ENCODE measurements at places on chromosomes 7 and 10. TPM values are rescaled to one million over a fixed set of nuclear protein-coding genes. Genes with fewer than 3 reads are reported as not detected.

SPDYE3 gene
- total RNA-seq, result not detected

NUDCD3 gene
- total RNA-seq, result 51.1 TPM

NUDT5 gene
- total RNA-seq, result 64.5 TPM

EN2 gene
- not detected for total RNA-seq

TMEM176A gene
- not detected for total RNA-seq

DNA sequence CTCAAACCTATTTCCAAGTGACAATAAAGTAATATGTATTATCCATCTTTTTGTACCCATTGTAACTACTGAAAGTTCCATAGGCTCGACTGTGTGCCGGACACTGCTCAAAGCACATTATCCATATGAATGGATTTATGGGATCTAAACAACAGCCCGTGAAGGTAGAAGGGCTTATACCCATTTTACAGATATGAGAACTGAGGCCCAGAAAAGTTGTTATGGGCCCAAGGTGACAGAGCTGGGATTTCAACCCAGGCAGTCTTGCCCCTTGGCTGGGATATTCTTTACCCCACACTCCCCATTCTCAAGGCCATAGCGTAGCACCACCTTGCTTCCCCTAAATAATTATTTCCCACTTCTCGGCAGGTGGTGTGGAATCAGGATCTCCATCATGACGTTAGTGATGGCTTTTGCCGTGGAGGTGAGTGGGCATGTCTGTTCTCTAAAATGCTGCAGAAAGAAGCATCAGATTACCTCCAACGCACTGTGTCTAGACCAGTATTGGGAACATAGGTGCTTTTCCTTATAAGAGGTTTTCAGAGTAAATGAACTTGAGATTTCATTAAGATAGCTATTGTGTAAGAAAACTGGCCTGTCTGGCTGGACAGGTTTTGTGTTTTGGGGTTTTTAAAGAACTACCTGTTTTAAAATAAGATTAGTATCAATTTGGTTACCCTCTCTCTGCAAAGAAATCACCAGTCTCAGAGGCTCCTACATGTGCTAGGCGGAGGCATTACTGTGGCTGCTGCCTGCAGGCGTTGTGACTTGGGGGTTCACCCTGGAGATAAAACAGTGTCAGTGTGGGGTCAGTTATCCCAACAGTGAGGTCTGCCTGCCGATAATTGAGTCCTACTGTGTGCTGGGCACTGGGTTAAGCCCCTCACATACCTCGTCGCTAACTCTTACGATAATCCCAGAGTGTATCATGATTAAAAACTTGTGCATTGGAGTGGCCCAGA lies 85.1 kb upstream of the SDK1 start:
- DNase-seq, result no peak

- DNase-seq, result no peak
Observed at GRCh38 chr7:35624299-35625186, 70.4 kb downstream of the HERPUD2 start.

GRCh38 chr7:100914879-100915447 lies 19.3 kb upstream of the ACHE start:
- peak; percentile 43 for DNase-seq

DNA sequence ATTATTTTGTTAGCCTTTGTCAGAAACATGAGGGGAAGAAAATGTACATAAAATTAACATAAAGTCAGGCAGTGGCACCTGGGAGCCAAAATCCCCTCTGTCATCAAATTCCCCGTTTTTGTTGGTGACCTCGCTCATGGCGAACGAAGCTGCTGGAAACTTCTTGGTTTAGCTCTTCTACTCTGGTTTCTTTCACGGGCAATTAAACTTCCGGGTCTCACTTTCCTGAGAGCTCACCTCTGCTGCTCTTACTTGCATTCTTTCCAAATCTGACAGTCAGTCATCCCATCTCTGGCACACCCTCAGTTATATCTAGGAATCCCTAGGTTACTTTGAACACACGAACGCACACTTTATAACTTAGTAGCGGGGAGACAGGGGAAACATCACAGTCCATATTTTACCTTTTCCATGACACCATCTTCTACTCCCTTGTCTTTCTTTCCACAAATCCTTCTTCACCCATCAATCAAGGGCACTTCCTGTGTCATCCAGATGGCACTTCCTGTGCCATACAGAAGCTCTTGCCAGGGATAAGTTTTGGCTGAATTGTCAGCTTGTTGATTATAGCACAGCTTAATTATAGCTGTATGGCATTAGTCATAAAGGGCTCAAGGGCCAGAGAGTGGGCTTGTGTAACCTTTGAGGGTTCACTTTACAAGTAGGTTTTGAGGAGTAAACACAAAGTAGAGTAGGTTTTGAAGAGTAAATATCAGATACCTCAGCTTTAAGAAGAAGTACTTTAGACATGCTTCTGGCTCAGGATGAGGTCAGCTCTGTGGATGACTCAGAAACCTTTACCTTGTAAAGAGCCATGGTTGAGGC lies 105.1 kb downstream of the GATA3 start:
- DNase-seq, result no peak

- DNase-seq, result no peak
Observed at GRCh38 chr10:36170943-36171501, 528.9 kb upstream of the FZD8 start.

GRCh38 chr10:22648547-22648961 lies 65.8 kb downstream of the PIP4K2A start:
- DNase-seq, result peak; percentile 99

- no peak for DNase-seq
Observed at GRCh38 chr7:46192271-46192670, 271.2 kb upstream of the IGFBP3 start.

DNA sequence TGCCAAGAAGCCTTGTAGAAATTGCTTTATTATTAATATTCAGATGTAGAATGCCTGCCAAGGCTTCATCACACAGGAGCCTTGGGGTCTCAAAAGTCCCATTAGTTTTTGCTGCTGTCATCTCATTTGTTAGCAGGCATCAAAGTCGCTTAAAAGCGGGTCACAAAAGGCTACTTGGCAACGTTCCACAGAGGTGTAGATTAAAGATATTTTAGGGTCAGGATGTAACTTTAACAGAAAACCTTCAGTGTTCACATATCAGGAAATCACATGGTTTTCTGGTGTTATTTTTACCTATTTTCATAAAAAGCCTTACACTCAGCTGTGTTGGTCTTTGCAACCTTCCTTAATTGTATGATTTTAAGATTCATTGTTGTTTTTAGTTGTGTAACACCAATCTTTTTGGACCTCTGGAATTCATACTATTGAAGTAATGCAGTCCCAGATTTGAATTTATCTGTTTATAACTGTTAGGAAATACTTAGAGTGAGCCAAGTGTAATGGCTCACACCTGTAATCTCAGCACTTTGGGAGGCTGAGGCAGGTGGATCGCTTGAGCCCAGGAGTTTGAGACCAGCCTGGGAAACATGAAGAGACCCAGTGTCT lies 65.3 kb downstream of the TET1 start:
- DNase-seq, result no peak

DNA sequence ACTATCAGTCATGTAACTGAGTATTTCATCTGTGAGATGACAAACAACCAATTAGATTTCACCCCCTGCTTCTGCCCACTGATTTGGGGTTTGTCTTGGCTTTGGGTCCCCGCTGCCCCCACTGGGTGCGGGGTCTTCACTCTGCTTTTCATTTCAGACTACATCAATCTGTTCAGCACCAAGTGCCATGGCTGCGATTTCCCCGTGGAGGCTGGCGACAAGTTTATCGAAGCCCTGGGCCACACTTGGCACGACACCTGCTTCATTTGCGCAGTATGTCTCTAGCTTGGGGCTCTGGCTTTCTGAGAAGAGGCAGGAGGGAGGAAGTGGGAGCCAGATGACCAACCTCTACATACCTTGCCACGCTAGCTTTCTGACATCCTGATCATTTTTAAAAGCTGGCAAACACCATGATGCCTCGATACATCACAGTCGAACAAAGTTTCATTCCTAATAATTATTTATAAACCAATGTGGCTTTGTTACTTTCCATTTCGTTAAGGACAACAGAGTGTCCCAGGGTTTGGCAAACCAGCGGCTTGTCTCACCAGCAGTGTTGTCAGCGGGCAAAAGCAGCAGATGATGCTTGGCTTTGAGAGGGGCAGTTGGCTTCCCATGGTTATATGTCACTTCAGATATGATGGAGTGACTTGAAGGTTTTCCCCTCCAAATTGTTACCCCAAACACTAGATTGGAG lies 30.3 kb upstream of the BMPR1A start:
- no peak for DNase-seq

DNA sequence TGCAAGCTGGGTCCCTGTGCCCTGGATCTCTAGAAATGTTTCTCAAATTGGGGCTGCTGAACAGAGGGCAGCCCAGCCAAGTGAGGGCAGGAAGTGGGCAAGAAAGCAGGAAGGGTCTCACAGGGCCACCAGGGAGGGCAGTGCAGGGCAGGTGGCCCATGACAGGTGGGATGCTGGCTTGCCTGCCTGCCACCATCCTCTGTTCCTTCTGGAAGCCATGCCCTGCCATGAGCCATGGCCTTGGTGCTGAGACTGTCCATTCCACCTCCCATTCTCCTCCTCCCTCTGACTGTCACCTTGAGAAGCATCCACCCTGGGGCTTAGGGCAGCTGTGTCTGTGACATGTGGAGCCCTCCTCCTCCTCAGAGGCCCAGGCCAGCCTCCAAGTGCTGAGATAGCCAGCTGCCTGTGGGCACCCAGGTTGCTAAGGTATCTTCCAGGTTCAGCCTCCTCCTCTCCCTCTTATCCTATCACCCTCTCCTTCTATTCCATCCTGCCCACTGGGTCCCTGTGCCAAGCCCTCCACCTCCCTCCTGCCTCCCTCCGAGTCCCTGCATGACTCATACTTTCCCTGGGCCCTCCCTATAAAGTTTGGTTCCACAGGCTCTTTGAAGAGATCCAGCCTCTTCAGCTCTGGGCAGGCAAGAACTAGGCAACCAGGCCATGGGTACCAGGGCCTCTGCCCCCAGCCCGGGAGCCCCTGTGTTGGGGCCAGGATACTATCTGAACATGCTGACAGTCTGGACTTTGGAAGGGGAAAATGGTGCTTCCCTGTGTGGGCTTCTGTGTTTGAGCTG lies 1.3 kb downstream of the VSIR start:
- DNase-seq, result no peak

DNA sequence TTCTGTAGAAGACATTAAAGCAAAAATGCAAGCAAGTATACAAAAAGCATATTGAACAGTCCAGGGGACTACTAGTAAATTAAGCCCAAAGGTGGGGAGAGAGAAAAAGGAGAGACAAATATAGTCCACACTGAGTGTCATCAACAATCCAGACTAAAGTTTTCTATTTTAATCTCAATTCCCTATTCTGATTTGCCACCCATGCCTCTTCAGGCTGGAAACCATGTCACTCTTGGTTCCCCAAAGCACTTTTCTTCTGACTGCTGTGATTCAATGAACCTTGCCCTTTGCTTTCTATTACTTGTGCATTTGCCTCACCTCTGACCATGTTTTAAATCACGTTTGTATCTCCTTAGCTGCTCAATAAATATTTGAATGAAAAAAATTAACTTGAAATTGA lies 95.3 kb upstream of the AOAH start:
- DNase-seq, result no peak

- DNase-seq, result no peak
Observed at GRCh38 chr7:44944821-44945220, 34.0 kb downstream of the MYO1G start.

- DNase-seq, result no peak
Observed at GRCh38 chr7:70893422-70893821, 238.5 kb upstream of the GALNT17 start.

DNA sequence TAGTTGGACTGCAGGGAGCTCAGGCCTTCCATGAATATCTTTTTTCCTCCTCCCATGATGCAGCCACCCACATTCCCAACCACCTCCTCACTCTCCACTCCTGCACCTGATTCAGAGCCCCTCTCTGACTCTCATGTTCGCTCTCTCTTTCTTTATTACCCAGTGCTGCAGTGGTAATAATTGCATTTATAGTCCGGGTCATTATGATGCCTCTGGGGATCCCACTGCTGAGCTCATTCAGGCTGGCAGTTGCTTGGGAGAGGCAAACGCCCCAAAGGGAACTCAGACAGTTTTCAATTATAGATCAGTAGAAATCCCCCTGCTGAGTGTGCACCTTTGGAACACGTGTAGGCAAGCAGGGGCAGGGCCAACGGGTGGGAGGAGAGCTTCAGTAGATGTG lies 953.0 kb downstream of the GRID1 start:
- DNase-seq, result no peak

DNA sequence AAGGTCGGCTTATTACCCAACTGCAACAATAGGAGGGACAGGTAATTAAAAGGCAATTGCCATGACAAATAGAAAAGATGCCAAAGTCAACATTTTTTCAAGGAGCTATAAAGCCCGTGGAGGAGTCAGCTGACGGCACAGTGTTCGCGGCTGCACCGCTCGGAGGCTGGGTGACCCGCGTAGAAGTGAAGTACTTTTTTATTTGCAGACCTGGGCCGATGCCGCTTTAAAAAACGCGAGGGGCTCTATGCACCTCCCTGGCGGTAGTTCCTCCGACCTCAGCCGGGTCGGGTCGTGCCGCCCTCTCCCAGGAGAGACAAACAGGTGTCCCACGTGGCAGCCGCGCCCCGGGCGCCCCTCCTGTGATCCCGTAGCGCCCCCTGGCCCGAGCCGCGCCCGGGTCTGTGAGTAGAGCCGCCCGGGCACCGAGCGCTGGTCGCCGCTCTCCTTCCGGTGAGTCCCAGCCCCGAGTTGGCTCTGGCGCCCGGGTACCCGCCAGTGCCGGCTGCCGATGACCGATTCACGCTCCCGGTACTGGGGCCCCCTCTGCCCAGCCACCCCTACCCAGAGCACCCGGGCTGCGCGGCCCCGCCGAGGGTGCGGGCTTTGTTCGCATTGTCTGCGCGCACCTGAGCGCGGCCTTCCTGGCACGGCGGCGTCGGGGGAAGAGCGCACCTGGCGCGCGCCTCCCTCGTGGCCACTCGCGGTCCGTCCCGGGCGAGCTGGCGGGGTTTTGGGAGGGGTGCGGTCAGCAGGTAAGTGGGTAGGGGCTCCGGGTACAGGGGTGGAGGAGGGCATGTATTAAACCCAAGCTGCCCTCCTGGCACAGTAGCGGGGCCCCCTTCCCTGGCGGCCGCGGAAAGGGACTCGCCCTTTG lies at the start of gene VWA2:
TSS of gene VWA2 (plus strand) at position 138 of the 877 bp plus-strand sequence. CDS start 9,460 bp downstream, outside the sequence.
- no peak for DNase-seq

DNA sequence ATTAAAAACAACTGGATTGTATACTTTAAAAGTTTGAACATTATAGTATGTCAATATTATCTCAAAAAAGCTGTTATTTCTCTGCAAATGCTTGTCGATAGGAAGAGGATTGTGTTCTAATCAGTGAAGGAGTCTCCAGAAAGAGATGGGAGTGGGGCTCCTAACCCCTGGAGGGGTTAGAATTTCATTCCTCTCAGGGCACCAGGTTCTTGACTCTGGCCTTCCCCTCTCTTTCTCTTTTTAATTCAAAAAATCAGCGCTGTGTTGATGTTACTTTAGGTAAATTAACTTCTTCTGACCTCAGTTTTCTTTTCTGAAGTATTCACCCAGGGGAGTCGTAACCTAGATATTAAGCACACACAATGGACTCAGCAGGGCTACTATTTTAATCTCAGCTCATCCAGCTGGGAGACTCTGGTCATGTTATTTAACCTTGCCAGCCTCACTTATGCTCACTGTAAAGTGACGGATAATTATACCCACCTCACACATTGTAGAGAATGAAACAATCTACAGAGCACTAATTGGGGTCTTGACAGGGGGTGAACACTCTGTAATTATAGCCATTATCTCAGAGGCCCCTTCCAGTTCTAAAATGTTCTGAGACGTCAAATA lies 59.4 kb downstream of the GCC1 start:
- no peak for DNase-seq

Data from epithelial cell of proximal tubule (primary cell).